ENCODE measurements at places on chromosomes 1 and 21. TPM values are rescaled to one million over a fixed set of nuclear protein-coding genes. Genes with fewer than 3 reads are reported as not detected.

DNA sequence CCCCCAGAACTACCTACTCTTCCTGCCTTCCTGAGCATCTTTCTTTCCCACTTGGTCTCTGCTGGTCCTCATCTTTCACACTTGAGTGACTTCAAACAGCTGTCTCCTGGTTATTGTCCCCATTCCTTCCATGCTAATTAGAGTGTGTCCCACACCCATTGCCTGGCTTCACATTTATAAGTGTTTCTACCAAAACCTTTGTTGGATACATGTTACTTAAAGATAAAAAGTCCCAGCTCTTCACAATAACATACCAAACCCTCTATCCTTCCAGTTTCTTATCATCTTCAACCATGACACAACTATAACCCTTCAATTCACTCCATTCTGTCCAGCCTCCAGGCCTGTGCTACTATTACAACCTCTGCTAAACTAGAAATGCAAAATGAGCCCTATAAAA, 41.0 kb downstream of the VCAM1 start:
- DNase-seq: no peak

Gene INTS11
- 70.9 TPM for total RNA-seq

DNA sequence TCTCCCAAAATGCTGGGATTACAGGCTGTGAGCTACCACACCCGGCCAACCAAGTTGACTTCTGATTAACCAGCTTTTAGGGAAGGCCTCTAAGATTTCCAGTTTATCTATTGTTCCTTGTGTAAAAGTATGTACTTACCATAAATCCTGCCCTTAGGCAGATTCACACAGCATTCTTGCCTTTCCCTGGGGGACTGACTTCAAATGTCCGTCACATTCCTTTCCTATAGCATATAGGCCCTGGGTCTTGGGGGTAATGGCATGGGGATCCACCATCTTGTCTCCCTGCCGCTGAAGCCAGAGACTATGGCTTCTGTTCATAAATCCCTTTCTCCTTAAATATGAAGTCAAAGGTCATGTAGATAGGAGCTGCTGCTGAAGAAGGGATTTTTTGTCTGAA, 872 bp upstream of the PINK1 start:
- no peak for DNase-seq

DNA sequence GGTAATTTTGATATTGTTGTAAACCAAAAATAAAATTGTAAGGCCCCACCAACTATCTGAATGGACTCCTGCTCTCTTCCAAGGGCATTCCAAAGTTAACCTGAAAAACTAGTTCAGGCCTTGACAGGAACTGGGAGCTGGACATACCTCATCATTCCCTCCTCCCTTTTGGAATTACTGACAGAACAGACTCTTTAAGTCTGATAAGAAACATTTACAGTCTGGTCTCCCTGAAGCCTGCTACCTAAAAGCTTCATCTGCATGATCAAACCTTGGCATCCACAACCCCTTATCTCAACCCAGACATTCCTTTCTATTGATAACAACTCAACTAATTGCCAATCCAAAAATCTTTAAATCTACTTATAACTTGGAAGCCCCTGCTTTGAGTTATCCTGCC, 123.8 kb downstream of the TLR5 start:
- no peak for DNase-seq

Gene MROH9
- not detected for total RNA-seq

DNA sequence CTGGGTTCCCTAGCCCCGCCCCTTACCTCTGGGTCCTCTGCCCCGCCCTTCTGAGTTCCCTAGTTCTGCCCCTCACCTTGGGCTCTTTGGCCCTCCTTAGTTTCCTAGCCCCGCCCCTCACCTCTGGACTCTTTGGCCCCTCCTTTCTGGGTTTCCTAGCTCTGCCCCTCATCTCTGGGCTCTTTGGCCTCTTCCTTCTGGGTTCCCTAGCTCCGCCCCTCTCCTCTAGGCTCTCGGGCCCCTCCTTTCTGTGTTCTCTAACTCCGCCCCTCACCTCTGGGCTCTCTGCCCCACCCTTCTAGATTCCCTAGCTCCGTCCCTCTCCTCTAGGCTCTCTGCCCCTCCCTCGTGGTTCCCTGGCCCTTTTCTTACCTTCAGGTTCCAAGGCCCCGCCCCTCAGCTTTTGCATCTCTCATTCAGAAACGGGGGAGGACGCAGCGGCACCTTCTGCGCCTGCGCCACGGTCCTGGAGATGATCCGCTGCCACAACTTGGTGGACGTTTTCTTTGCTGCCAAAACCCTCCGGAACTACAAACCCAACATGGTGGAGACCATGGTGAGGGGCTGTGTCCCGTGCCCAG, 88.5 kb downstream of the PTPRU start:
- DNase-seq: no peak

Gene CNR2
- total RNA-seq: not detected

Gene ARHGAP30
- total RNA-seq: 3.3 TPM

Gene CYP4A11
- not detected for total RNA-seq

Gene HRNR
- not detected for total RNA-seq

Gene SPRR2F
- not detected for total RNA-seq

DNA sequence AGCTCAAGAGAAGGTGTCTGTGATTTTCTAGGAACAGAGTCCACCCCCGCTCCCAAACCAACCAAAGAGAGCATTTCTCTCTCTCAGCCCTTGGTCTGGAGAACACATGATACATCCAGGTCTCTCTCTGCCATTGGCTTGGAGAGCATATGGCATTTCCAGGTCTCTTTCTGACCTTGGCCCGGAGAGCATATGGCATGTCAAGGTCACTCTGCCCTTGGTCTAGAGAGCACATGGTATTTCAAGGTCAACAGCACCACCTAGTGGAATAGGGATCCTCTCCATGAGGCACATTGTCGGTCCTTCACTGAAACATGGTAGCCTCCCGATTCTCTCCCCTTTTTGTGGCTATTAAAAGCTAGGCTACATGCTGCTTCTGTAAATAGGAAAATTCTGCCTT, 437.7 kb upstream of the OLFM3 start:
- DNase-seq: no peak

- no peak for DNase-seq
Observed at GRCh38 chr1:4778056-4778455, 123.6 kb downstream of the AJAP1 start.

GRCh38 chr1:182688436-182689205, 4.2 kb upstream of the RGS8 start:
- no peak for DNase-seq

DNA sequence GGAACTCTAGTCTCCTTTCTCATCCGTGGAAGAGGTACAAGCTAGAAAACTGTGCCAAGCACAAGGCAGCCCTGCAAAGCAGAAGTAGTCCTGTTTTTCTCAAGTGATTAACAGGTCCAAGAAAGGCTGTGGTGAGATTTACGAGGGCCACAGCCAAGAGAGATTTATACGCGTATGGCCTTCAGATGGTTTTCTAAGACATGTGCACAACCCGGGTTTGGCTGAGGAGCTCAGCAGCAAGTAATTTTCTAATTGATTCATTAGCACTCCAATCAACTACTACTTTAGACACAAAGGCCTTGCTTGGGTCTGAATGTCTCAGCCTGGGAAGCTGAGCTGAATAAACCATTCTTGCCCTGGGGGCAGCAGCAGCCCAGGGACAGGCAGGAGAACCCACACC, 55.8 kb downstream of the SSBP3 start:
- no peak for DNase-seq

- no peak for DNase-seq
Observed at GRCh38 chr1:20609541-20609940, 20.6 kb downstream of the CDA start.

DNA sequence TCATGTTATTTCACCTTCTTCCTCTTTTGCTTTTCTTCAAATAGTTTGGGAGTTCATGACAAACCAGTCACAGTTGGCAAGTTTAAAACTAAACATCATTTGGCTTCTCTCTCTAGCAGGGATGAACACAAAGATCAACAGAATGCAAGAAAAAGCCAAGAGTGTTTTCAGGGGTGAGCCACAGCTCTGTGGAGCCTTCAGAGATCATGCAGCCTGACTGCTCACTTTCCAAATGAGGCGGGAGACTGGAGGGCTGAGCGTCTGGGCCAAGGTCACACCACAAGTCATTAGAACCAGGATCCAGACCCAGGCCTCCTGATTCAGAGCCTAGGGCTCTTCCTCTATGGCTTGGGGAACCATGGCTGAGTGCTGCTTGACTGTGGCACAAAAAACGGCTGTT, 2.7 kb downstream of the DPT start:
- no peak for DNase-seq

DNA sequence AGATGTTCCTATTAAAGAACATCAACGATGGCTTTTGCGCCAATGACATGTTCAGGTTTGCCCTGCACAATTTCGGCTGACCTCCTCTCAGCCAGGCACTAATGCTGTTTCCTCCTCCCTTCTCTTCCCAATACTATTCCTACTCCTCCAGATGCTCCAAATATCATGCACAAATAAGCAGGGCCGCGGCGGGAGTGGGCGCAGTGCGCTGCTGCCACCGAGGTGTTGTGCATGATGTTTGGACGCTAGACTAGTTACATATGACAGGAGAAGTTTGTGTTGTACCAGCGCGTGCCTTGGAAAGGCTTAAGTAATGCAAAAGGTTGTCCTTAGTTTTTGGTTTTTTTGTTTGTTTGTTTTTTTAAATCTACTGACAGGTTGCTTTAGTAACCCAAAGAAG, 33.3 kb upstream of the PPM1J start:
- DNase-seq: no peak

DNA sequence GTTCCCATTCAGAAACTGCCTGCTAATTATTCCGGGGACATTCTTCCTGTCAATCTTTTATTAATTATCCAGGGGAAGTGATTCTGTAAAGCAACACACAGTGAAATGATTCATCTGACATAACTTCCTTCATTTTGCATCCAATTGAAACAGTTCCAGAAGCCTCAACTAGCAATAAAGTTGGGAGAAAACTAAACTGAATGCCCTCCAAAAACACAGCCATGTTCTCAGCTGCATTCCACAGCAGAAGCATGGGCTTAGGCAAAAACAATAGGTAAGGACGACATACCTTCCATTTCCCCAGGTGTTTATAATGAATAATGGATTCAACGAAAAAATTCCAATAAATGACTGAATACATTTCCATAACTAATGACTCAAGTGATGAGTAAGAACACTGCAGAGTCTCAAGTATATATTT, 36.9 kb upstream of the TARBP1 start:
- DNase-seq: no peak

GRCh38 chr1:201217146-201217545, 26.5 kb downstream of the IGFN1 start:
- no peak for DNase-seq

Gene LCE3E
- total RNA-seq: not detected

- DNase-seq: no peak
Observed at GRCh38 chr1:59494145-59494833, 197.4 kb downstream of the FGGY start.

DNA sequence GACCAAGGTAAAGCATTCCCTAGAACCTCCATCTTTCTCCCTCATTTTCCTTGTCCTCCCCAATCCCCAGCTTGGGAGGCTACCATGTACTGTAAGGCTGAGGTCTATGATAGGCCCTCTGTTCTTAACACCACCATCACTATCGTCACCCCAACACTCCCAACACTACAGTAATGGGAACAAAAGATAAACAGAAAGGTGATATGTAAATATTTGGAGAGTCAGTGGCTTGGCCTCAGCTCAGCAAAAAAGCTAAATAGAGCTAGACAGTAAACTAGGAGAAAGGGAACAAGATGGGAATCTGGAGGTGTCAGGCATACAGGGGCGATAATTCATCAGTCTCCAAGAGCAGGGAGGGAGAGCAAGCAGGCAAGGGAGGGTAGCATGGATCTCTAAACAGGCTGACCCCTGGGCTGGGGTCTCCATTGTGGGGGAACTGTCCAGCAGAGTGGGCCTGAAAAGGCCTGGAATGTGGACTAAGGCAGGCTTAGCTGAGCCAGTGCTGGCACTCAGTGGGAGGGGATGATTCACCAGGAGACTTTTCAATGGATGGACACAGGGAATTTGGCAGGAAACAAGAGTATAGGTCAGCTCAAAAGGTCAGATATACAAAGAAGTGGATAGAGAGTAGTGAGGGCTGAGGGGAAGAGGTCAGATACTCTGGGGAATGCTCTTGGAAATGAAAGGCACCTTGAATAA, 6.7 kb downstream of the WNT2B start:
- no peak for DNase-seq

- DNase-seq: no peak
Observed at GRCh38 chr1:183756326-183756725, 48.6 kb upstream of the RGL1 start.

Gene CEP104
- total RNA-seq: 32.3 TPM

DNA sequence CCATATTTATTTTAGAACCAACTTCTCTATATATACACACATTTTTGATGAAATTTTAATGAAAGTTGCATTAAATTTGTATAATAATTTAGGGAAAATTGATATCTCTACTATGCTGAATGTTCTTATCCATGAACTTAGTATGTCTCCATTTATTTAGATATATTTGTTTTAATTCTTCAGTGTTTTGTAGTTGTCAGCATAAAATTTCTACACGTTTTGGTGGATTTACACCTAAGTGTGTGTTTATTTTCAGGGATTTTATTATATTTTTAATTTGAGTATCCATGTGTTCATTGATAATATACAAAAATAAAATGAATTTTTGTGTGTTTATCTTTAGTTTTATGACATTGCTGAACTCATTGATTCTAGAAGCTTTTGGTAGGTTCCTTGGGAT, 36.7 kb downstream of the PCBP3 start:
- no peak for DNase-seq

GRCh38 chr1:205570796-205571537, 60.8 kb downstream of the ELK4 start:
- no peak for DNase-seq

DNA sequence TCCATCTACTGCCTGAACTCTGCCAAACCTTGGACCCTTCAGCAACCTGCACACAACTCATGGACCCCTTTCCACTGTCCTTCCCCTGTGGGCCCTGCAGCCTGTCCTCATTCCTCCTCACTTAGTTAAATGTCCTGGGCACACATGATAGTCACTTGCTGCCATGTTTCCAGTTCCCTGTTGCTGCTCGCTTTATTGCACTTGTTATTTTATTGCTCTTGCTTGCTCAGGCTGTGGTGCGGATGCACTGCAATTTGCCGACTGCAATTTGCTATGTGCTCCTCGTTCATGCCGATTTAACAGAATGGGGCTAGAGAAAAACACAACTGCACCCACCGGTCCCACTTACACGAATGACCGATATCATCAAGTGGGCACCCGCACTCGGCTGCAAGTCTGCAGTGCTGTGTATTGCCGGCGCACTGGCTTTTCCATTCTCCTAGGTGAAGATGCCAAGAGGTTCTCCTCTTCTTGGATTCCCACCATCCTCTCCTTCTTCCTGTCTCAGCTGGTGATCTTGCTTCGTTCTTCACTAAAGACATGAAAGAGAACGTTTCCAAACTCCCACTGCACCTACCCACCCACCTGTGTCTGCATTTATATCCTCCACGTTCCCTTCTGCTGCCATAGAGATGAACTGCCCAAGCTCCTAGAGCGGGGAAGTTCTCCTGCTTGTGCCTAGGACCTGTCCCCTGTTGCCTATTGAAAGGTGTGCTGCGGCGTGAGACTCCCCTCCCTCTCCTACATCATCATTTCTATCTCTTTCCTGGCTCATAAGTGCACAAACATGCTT, 45.4 kb upstream of the B3GALT5 start:
- DNase-seq: no peak

GRCh38 chr1:28126783-28127490, 38.5 kb upstream of the EYA3 start:
- DNase-seq: no peak

All from Right ventricle myocardium superior (tissue), 1 donor.